Astrocyte (in vitro differentiated cells and primary cell): ENCODE measurements at places on chromosomes 11 and 22. TPM values are rescaled to one million over a fixed set of nuclear protein-coding genes. Genes with fewer than 3 reads are reported as not detected.
A peak's percentile ranks its signal among the peaks of the same experiment; 100 is the strongest.

TEX12 gene
- total RNA-seq: not detected in 2 replicates

DEFB108B gene
- not detected in 2 replicates for total RNA-seq

GRCh38 chr11:74470526-74470925, 3.2 kb upstream of the KCNE3 start:
- no peak for DNase-seq

GRCh38 chr22:30254314-30254713, 7.8 kb upstream of the LIF start:
- DNase-seq: no peak

CBLIF gene
- not detected in 2 replicates for total RNA-seq

DNA sequence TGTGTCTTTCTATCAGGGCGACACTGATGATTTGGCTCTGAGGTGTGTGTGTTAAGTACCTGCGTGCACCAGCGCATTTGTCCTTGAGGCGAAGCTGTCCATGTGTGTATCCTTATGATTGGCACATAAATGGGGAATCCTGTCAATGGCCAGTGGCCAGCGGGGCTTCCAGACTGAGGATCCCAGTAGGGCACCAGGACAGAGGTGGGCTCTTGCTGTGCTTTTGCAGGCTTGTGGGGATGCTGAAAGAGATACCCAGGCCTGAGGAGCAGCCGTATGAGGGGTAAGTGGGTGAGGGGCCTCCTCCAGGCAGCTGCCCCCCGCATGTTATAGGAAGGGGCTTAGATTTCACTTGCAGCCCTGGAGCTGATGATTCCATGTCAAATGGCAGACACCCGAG, 156.8 kb downstream of the ST3GAL4 start:
- DNase-seq: no peak

- peak; percentile 98 for DNase-seq
These were observed 1.7 kb upstream of the GAB2 start for GRCh38 chr11:78419327-78419726.

DNA sequence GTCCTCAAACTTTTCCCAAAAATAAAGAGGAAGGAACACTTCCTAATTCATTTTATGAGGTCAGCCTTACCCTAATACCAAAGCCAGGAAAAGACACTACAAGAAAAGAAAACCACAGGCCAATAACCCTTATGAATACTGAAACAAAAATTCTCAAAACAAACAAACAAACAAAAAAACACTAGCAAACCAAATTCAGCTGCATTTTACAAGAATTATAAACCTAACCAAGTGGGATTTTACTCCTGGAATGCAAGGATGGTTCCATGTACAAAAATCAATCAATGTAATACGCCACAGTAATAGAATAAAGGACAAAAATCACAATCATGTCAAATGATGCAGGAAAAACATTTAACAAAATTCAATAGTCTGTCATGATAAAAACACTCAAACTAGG, 13.3 kb downstream of the ARVCF start:
- no peak for DNase-seq
